Stimulated activated CD8-positive, alpha-beta memory T cell treated with anti-CD3 and anti-CD28 coated beads, Interleukin-2, amount 100 ng/mL, for 1 hour (primary cell): ENCODE measurements at places on chromosomes 11 and 22.

- no peak for DNase-seq
These were observed 18.9 kb upstream of the VWA5A start for GRCh38 chr11:124096364-124096763.

- DNase-seq, result no peak
These were observed 730.3 kb downstream of the BRD1 start for GRCh38 chr22:49097171-49097925.

- no peak for DNase-seq
These were observed 5.5 kb upstream of the SIGIRR start for GRCh38 chr11:420054-420910.

- no peak for DNase-seq
These were observed 289.7 kb downstream of the ST3GAL4 start for GRCh38 chr11:126645186-126645585.

DNA sequence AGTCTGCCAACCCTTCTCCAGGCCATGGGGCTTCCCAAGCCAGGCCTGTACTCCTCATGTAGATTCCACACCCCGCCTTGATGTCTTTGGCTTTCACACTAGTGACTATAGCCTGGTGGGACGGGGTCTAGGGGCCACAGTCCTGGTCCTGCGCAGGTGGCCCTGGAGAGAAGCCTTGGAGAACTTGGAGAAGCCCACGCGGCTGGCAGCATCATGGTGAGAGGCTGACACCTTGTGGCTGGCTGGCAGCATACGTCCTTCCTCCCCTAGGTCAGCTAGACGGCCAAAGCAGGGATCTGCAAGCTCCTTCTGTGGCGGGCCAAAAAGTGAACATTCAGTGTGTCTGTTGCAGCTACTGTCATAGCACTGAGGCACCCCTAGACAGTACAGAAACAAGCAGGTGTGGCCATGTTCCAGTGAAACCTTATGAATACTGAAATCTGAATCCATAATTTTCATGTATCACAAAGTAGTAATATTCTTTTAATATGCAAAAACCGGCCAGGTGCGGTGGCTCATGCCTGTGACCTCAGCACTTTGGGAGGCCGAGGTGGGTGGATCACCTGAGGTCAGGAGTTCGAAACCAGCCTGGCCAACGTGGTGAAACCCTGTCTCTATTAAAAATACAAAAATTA is 42.0 kb downstream of the FAM83F start:
- no peak for DNase-seq
